Caki2 (cell line): ENCODE measurements at places on chromosomes 12 and 14.
A peak's percentile ranks its signal among the peaks of the same experiment; 100 is the strongest.

- DNase-seq: peak; percentile 78
These were observed 62.9 kb upstream of the NID2 start for GRCh38 chr14:52131640-52132320.

GRCh38 chr12:77724367-77724957 is 106.2 kb upstream of the NAV3 start:
- DNase-seq: peak; percentile 36

DNA sequence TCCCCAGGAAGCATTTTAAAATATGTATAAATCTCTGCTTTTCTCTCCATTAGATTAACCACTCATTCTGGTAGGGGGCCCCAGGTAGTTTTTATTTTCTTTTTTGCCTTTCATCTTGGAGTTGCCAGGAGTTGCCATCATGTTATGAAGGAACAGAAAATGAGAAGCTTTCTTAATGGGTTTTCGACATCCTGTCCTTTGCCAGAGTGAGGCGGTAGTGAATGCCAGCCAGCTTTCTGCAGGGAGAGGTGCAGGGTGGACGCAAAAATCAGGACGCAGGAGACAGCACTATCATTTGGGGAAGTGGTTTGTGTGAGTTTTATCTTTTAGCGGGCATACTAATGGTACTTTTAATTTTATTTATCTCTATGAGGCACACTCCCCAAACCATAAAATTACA is 1.7 kb downstream of the RASSF8 start:
- peak; percentile 51 for DNase-seq

DNA sequence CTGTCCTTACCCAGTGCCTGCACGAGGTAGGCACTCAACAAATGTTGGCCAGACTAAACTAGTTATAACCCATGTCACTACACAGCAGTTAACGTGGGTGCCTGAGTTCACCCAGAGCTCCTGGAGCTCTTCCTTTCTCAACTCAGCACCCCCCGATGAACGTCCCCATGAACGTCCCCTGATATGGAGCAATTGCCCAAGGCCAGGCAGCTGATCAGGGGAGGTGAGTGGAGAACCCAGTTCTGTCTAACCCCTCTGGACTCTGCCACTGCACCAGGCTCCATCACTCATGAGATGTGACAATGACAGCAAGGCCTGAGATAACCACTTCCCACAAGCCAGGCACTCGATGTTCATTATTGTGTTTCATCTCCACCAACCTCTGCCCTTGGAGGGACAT is 199.0 kb downstream of the BCL11B start:
- no peak for DNase-seq

DNA sequence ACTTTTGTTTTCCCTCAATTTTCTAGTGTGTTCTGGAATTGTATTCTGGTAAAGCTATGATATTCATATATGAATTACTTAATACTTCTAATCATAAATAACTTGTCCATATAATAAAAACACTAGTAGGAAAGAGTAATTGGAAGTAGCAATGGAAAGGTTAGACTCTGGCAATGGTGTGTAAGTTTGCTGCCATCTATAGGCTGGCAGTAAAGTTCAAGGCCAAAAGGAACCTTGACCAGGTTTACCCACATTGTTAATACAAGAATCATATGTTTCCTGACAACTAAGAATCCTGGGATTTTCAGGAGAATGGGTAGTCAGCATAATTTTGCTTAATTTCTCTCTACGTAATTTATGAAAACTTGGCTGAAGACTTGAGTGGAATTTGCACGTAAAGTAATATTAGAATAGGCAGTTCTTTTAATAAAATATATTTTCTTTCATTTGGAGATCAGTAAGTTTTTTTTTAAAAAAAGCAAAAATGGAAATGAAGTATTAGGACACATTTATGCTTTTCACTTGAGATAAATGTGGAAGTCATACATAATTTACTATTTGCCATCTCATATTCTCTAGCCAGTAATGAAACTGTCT is 926.7 kb downstream of the GALC start:
- no peak for DNase-seq

DNA sequence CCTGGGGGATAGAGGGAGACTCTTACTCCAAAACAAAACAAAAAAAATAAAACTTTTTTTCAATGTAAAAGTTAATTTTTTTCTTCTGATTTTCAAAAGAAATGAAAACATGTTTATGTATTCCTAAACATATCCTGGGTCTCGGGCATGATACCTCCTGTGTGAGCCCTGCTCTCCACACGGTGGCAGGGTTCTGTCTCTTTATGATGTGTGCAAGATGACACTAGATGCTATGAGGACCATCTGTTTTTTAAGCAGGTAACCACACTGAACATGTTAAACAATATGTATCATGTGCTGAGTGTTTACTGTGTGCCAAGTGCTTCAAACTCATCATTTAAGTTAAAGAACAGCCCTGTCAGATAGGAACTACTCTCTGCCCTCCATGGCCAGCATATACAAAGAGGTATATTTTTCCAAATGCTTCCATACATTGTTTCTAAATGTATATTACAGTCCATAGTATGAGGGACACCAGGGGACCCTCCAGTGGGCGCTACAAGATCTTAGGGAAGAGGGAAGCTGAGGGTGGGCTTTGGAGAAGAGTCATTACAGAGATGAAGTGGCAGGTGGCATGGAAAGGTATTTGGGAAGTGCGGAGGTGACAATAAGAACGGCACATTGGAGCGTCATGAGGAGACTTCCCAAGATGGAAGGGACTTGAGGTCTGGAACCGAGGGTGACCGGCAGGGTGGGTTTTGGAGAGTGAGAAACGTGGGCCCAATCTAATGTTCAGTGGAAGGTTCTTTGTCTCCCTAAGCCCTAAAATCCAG is 28.5 kb downstream of the FOS start:
- DNase-seq: no peak

DNA sequence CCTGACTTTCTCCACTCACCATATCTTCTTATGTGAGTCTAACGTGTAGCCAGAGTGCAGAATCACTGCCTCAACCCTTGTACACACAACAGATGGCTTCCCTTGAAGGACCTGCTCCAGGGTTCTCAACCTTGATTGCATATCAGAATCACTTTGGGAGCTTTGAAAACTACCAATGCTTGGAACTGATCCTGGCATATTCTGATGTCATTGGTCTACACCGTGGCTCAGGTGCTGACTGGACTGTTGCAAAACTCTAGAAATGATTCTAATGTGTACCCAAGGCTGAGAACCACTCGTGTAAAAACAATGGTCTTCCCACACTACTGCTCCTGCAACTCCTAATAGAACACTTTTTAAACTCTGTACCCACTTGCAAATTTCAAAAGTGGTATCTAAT is 18.5 kb downstream of the TMEM132D start:
- DNase-seq: no peak

DNA sequence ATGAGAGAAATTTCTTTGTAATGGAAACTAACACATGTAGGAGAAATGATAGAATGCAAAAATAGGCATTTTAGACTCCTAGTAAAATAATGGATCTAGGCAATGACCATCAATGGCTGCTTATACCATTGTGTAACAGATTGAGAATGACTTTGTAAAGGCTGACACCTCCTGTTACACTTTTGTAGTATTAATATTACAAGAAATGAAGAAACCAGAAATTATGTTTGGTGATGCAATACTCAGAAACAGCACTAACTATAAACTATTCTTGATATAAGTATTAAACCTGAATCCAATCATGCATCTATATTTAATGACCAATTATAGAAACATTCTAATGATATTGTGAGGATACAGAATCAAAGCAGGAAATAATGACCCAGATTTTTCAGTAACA is 108.5 kb upstream of the CNTN1 start:
- DNase-seq: no peak

GRCh38 chr12:120529641-120530417 is 871 bp upstream of the COQ5 start:
- no peak for DNase-seq

- no peak for DNase-seq
These were observed 7.3 kb upstream of the BATF start for GRCh38 chr14:75514673-75515628.

DNA sequence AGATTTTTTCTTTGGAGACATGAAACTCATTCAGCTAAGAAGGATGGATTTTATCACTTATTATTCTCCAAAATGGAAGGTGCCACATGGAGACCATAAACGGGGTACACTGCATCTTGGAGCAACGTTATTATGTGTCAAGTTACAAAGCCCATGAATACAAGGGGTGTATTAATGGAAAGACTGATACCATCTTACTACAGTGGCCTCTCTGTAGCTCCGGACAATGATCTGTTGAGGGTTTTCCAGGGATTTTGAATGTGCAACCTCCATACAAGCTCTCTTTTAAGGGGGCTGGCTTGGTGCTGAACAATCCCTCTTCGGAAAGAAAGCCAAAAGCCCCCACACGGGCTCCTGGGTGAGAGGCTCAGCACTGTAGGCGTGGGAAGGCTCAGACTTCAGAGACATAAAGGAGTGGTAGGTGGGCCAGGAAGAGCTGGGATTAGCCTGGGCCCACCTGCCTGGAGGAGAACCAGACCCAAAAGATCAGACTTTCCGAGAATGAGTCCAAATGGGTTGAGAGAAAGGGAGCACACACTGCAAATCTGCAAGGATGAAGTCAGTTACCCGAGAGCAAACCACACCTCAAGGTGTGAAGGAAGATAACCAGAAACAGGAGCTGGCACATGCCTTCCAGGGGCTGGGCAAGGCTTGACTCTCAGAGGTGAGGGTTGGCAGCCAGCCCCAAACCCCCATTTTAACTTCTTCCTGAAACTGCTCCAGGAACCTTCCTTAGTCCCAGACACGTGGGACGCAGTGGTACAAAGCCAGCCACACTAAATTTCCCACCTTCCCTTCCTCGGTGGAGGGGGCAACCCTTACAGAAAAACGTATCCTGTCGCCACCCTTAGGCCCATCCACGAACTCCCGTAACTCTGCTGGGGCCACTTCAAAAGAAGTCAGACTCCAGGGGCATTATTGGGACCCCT is 1.5 kb downstream of the VPS37B start:
- DNase-seq: peak; percentile 28

DNA sequence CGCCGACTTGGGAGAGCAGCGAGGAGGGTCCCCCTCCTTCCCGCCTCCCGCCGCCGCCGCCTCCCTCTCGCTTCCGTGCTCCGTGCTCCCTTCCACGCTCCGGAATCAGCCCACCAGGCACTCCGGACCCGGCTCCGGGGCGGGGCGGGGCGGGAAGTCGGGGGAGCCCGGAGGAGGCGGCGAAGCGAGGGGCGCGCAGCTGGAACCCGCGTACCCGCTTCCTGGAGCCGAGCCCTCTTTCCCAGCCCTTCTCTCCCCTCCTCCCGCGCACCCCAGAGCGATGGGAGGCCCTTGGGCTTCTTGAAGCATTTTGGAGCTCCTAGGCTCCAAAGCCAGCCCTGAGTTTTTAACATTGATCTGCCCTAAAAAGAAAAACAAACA is at the start of gene SYNDIG1L:
Gene SYNDIG1L (minus strand): TSS at position 9 of the 381 bp plus-strand sequence. CDS start 16,466 bp downstream, outside the sequence.
- DNase-seq: no peak

DNA sequence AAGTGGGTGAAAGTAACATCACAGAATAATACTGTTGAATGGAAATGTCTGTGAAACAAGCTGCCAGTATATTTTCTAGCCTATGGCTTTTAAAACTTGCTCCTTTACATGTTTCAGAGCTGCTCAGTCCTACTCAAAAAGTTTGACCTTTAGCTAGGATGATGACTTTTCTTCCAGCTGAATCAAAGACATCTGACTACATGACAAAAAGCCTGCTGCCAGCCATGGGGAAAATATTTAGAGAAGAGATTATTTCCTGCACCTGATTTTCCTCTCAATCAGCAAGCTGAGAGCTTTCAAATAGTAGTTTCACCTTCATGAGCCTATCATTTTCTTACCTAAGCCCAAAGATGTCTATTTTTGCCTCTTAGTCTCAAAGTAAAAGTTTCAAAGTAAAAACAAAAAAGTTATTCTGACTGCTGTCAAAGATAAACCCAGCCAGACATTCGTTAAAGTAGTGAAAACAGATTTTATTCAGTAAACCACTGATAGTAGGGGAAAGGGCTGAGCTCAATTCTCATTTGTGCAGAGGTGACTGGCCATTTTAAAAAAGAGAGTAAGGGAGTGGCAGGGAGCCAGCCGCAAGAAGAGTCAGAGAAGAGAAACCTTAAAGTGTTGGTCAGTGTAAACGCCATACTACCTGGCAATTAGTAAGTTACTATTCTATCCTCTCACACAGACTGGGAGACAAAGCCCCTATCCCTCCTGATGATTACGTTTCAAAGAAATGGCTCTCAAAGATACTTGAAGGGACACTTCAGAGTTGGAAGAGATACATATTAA is 2.2 kb downstream of the ATP6V1D start:
- DNase-seq: no peak
